ENCODE measurements at places on chromosomes 11 and 22.

GRCh38 chr11:103946793-103947545 lies 89.5 kb upstream of the DDI1 start:
- no peak for DNase-seq

GRCh38 chr11:57792060-57792541 lies 30.5 kb downstream of the CTNND1 start:
- DNase-seq: peak; percentile 55

GRCh38 chr11:95884376-95884775 lies 39.5 kb downstream of the MTMR2 start:
- no peak for DNase-seq

DNA sequence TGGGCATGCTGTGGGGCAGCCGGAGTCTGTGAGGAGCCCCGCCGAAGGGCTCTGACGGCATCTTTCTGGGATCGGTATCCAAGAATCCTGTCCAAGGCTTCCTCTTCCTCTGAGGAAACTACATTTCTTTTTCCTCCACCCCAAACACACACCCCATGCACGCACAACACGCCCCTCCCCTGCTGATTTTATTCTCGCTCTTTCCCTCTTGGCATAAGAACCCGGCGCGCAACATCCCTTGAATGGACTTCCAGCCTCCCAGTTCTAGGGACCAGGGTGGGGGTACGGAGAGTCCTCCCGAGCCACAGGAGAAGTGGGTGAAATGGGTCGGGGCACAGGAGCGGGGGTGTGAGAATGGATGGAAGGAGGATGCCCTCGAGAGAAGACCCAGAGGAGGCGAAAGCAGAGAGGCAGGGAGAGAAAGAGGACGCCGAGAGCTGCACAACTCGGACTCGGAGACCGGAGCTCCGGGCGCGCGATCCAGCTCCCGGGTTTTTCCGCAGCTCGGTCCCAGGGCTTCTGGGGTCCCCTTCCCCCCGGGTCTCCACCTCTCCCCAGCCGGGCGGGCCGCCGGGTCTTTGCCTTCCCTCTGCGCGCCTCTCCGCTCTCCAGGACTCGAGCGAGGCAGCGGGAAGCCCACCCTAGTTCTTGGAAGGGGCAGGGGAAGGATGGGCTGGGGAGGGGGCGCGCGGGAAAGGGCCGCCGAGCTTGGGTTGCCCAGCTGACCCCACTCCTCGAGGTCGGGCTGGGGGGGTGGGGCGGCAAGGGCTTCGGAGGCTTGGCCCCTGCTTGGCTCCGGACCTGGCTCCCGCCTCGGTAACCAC lies 1.5 kb upstream of the LARGE1 start:
- DNase-seq: no peak

DNA sequence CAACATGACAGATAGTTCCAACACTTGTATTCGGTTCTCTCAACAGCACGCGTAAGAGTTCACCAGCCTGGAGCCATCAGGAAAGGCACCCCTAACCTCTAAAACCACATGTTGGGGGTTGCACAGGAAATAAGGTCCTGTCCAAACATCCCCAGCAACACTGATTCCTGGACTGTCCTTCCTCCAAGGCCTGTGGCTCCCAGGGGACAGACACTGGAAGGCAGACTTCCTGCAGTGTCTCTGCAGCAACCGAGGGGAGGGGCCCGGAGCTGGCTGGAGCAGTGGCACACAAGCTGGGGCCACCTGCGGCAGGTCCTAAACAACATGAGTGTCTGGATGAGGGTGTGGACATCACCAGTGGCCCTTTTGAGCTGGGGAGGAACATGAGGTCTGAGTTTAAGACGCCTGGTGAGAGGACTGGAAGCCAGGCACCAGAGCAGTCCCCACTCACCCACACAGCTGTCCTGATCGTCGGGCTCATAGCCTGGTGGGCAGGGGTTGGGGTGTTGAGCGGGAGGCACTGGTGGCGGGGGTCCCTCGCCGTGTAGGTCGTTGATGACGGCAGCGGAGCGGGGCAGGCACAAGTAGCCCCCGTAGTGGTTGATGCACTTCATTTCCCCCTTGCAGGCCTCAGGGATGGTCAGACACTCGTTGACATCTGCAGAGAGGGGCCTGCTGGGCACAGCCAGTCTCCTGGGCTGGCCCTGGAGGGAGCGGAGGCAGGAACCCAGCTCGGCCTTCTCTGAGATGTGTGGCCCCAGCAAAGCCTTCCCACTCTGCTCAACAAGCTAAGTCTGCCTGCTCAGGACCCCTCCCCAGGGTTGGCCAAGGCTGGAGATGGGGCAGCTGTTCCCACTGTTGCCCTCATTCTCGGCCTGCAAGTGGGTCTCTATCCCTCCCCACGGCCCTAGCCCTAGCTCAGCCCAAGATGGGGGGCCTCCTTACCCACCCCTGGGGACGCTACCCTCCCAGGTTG lies 1.6 kb downstream of the EFEMP2 start:
- DNase-seq: no peak

GRCh38 chr11:61978703-61979661 lies 11.5 kb upstream of the FTH1 start:
- no peak for DNase-seq

- no peak for DNase-seq
These were observed 92.6 kb downstream of the SWAP70 start for GRCh38 chr11:9756461-9756860.

DNA sequence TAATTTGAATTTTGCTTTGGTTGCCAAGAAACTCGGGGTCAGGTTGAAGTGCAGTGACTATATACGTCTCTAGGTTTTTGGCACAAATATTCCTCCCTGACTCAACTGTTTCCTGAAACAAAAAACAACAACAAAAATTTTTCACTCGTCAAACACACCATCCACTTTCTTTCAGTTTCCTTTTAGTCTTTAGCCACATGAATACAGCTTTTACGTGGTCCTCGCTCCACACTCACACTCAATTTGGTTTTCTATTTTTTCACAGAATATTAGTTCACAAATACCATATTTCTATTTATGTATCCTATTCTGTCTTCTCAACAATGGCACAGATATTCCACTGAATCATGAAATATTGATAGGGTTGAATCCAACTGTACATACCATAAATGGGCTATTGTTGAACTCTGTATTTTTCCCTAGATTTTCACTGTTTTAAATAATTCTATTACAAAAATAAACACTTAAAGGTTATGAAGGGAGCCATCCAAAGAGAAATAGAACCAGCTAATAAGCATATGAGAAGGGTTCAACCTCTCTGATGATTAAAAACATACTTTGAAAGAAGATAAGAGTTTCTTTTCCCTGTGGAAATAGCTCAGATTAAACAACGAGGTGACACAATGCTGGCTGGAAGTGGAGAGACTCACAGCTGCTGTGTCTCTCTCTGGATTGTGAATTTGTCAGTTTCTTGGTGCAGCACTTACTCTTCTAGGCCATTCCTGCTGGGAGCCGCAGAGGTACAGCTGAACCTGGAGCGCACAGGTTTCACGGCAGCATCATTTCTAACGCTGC lies 5.1 kb upstream of the FBLN1 start:
- DNase-seq: no peak

- DNase-seq: no peak
These were observed 74.4 kb downstream of the NFAM1 start for GRCh38 chr22:42357634-42358296.

DNA sequence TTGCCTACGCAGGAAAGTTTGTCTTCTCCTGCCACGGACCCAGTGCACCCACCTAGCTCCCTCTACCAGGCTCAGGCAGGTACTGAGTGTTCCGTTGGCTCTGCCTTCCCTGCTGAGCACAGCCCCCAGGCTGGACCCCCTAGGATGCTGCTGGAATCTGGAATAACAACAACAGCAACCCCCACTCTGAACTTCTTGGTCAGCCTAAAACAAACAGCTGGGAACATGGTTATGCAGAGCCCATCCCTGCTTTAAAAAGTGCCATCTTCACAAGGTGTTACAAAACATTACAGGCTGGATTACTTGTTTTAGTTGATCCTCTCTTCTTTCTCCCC lies 1.8 kb downstream of the OPCML start:
- DNase-seq: no peak

DNA sequence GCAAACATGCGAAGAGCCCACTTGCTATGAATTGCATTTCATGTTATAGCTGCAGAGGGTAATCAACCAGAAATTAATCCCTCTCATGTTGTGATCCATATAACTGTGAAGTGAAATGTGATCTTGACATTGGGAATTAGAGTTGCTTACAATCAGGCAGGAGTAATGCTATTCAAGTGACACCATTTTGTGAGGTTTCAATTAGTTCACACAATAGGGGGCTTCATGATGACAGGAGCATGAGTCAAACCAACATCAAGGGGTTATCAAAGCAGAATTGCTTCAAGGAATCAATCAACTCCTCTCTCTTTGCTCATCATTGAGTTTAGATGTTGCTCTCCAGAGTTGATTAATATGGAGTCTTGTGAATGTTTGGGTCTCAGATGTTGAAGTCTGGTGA lies 1585.2 kb upstream of the TENM4 start:
- no peak for DNase-seq

- no peak for DNase-seq
These were observed 76.0 kb downstream of the UBASH3B start for GRCh38 chr11:122731500-122731913.

GRCh38 chr22:42633013-42633412 lies 7.4 kb downstream of the ATP5MGL start:
- no peak for DNase-seq

DNA sequence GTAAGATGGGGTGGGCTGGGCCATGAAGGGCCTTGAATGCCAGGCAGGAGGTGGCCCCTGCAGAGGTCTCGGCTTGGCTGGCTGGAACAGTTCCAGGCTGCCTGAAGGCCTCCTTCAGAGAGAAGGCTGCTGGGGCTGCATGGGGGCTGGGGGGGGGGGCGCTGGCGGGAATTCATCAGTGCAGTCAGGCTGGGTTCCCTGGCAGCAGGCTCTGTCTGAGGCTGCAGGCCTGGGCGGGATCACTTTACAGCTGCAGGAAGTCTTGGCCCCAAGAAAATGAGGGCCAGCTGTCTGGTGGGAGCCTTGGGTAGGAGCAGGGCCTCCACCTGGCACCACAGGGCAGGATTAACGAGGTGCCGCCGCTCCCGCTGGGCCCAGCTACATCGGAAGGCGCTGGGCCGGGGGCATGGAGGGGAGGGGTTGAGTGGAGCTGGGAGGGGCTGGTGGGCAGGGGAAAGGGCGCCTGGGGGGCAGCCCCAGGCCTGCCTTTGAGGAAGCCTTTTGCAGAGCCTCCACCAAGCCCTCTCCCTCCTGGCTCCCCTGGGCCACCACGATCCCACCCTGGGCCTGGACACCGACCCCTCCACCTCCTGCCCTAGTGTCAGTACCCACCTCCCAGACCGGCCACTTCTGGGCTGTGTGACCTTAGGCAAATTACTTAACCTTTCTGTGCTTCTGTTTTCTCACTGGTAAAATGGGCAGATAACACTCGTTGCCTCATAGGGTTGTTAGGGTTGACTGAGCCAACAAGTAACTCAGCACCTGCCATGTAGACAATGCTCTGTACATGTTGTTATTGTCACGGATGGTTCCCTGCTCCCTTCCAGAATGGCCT lies 31.0 kb upstream of the HMOX1 start:
- DNase-seq: no peak

- DNase-seq: no peak
These were observed 122.8 kb downstream of the HIPK3 start for GRCh38 chr11:33379947-33380346.

DNA sequence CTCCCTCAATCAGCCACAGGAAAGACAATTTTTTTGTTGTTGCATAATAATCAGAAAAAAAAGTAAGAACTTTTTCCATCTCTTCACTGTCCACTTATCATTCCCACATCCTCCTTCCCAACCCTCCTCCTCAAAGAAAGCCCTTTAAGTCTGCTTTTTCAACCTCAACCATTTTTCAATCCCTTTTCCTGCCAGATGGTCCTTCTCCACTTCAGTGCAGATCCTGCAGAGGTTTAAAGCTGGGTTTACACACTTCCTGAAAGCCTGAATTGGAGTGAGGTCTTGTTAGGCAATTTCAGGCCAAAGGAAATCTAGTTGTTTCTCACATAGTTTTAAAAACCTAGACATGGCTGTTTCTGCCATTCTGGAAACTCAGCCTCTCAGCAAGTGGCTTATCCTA lies 78.3 kb downstream of the RPL27A start:
- DNase-seq: no peak

GRCh38 chr11:27582621-27583020 lies 76.1 kb upstream of the LIN7C start:
- DNase-seq: no peak

DNA sequence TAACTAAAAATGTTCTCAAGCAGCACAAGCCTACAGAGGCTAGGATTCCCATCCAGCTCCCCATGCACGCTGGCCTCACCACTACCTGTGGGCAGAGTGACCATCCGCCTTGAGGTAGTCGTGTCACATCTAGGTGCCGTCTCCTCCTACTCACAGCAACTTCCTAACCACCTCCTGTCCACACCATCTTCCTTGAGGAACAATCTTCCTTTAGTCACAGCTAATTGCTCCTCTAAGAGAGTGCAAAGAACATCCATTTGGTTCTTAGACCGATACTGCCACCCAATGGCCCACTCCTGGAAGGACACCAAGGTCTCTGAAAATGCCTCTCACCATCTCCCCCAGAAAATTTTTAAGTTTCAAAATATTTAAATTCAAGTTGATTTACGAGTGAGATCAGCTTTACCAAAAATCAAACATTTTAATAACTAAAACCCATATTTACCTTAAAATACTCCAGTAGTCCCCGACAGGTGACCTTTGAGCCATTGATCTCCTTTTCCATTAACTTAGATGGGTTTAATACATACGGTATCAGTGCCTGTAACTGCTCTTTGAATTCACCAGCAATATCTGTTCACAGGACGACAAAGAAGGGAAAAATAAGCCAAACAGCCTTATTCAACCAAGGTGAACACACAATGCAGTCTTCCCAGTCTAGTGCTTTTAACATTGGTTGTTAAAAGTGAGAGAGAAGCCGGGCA lies 21.7 kb upstream of the PLAAT3 start:
- peak; percentile 27 for DNase-seq

- DNase-seq: no peak
These were observed 3.1 kb upstream of the IGF2 start for GRCh38 chr11:2142300-2142759.

DNA sequence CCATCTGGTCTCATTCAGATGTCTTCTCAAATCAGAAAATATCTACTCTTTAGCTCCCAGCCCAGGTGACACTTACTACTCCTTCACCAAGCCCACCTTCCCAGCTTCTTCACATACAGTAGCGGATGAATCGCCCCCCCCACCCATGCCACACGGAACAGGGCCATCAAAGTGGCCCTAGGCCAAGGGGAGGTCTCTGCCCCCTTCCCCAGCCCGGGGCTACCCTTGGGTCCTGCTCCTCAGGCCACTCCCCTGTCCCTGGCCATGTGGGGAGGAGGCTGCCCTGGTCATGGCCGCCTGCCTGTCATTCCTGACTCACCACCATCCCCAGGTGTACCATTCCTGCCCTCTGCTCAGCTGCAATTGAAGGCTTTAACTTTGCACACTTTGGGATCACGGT lies 142.8 kb downstream of the NECTIN1 start:
- no peak for DNase-seq

- DNase-seq: no peak
These were observed 8.6 kb upstream of the MMP8 start for GRCh38 chr11:102733232-102733875.
